ENCODE measurements at places on chromosomes 7 and 10. TPM values are rescaled to one million over a fixed set of nuclear protein-coding genes. Genes with fewer than 3 reads are reported as not detected.
A peak's percentile ranks its signal among the peaks of the same experiment; 100 is the strongest.

DNA sequence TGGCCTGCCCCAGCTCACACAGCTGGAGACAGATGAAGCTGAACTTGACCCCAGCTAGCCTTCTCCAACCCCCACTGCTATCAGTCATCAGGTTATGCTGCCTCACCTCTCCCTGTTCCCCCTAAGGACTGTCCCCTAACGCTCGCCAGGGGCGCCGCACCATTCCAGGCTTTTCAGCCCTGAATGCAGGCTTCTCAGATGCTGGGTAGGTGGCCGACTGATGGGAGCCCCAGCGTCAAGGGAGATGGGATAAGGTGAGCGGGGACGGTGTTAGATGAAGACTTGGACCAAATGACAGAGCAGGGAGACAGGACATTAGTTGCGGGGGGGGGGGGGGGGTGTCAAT is 15.8 kb upstream of the OPALIN start:
- H3K4me1 ChIP-seq: no peaks in the 10 kb centered on the region
- DNase-seq: no peak
- no peaks in the 10 kb centered on the region for H3K36me3 ChIP-seq
- H3K27me3 ChIP-seq: no peaks in the 10 kb centered on the region
- no peak overlapping the region for H3K27ac ChIP-seq
- peak overlapping the region; percentile 53 for H3K4me3 ChIP-seq

GRCh38 chr7:140640060-140640637 is 464 bp downstream of the DENND2A start:
- no peaks in the 10 kb centered on the region for H3K27me3 ChIP-seq
- H3K27ac ChIP-seq: peak overlapping the region; percentile 52
- H3K36me3 ChIP-seq: no peaks in the 10 kb centered on the region
- DNase-seq: peak; percentile 43
- peak overlapping the region; percentile 65 for H3K4me3 ChIP-seq
- H3K4me1 ChIP-seq: peaks cover 17% of the 10 kb centered on the region

DNA sequence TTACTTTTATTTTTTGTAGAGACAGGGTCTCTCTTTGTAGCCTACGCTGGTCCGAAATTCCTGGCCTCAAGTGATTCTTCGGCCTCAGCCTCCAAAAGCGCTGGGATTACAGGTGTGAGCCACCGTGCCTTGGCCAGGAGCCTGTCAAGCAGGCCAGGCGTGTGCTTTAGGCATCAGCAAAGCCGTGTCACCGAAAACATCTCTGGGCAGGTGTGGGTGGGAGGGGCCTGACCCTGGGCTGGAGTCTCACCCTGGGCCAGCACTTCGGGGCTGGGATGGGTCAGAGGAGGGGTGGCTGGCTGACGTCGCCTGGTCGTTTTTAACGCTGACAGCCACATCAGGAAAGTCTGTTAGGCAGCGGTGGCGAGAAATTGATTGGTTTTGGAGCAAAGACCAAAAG is 80.9 kb downstream of the UNCX start:
- H3K4me3 ChIP-seq: no peak overlapping the region
- DNase-seq: no peak
- H3K27me3 ChIP-seq: no peaks in the 10 kb centered on the region
- no peaks in the 10 kb centered on the region for H3K36me3 ChIP-seq

DNA sequence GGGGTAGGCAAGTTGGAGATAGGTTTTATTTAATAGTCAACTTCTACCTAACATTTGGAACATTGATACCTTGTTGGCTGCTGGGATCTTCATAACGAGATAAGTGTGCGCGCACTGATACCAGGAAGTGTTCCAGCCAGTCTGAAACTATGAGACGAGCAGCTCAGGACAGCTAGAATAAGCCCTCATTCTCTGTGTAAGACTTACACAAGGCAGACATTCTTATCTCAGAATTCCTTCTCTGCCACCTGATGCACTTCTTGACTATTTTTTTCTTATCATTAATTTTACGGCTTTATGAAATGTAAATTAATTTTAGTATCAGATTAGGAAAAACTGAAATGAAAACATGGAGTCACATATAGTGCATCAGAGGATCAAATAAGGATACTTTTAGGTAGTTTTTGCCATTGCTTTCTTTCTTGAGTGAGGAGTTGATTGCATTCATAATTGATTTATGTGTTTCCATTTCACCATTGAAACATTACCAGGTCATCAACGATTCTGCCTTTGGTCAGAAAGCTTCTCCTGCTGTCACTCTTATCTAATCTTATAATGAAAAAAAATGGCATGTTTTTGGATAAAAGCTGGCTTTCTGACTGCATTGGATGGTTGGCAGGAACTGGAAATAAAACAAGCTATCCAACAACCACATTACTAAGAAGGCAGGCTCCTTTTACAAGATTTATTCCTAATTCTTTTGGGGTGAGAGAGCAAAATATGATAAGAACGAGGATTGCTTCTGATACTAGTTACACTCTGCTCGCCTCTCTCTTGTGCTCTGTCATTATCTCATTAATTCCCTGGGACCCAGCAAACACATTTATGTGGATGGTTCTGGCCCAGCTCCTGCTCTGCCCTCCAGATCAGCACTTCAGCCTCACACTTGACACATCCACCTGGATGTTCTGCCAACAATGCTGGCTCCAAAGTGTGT is 40.4 kb upstream of the ABCB5 start:
- H3K27me3 ChIP-seq: no peaks in the 10 kb centered on the region
- H3K27ac ChIP-seq: no peak overlapping the region
- DNase-seq: no peak
- H3K4me1 ChIP-seq: no peaks in the 10 kb centered on the region
- H3K36me3 ChIP-seq: no peaks in the 10 kb centered on the region

DNA sequence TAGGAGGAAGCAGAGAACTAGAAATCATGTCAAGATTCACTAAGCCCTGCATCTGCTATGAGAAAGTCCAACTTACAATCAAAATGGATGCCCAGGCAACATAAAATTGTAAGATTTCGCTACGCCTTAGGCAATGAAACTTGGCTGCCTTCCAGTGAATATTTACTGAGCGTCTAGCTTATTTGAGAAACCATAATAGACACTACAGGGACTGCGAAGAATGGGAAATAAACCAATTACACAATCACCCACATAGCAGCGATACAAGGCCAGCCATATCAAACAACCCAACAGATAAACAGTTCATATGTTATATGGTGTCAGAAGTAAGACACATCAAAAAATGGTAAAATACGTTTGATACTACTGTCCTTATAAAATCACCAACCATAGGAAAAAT is 545.0 kb upstream of the C7orf33 start:
- H3K27me3 ChIP-seq: no peaks in the 10 kb centered on the region
- no peak for DNase-seq
- no peak overlapping the region for H3K4me3 ChIP-seq
- no peaks in the 10 kb centered on the region for H3K4me1 ChIP-seq

Gene ZNF467
- total RNA-seq: 2.4 TPM

GRCh38 chr7:50292165-50292757 is 12.3 kb upstream of the IKZF1 start:
- no peak overlapping the region for H3K27ac ChIP-seq
- H3K36me3 ChIP-seq: no peaks in the 10 kb centered on the region
- DNase-seq: no peak
- H3K4me1 ChIP-seq: no peaks in the 10 kb centered on the region
- H3K4me3 ChIP-seq: no peak overlapping the region
- H3K27me3 ChIP-seq: no peaks in the 10 kb centered on the region

DNA sequence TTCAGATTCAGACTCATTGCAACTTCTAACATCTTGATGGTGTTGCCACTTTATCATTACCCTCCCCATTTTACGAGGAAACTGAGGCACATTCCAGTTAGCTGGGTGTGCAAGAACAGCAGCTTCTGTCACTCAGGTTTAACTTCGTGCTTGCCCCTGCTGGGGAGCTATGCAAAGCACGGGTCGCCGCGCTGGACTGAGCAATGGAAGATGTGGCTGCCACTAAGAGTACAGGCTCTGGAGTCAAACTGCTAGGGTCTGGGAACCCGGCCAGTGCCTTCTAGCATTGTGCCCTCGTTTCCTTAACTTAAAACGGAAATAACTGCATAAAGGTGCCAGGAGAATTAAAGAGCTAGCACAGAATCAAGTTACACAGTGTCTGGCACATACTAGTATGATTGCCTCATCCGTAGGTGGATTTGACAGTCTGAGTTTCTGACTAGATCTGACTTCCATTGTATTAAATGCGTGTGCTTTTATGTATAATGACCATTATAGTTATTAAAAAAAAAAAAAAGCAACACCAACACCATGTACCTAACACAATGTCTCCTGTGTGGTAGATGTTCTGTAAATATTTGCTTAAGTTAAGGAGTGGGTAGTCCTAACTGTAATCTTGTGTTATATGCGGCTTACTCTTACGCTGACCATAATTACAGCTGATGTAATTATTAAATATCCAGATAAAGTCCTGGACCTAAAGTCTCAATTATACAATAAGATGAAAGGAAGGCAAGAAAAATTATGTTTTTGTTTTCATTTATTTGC is 842 bp downstream of the ZNF22 start:
- H3K4me3 ChIP-seq: peak overlapping the region; percentile 62
- peak overlapping the region; percentile 93 for H3K27ac ChIP-seq

DNA sequence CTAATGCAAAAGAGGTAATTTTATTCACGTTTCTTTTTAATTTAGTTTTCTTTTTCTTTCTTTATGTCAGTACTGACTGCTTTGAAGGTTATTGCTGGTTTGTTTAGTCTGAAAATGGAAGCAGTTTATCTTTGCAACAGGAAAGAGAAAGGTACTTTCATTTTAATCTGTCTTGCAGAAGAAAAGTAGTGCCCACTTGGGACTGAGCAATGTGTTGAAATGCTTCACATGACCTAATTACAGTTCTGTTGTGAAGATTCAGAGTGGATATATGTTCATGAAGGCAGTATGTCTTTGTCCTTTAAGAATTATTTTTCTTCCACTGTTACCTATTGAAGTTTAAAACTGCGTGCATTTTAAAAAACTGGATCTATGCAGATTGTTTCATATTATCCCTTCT is 80.1 kb downstream of the ANKIB1 start:
- no peaks in the 10 kb centered on the region for H3K27me3 ChIP-seq
- no peaks in the 10 kb centered on the region for H3K36me3 ChIP-seq
- no peak for DNase-seq
- H3K27ac ChIP-seq: no peak overlapping the region
- H3K4me3 ChIP-seq: no peak overlapping the region
- H3K4me1 ChIP-seq: no peaks in the 10 kb centered on the region

DNA sequence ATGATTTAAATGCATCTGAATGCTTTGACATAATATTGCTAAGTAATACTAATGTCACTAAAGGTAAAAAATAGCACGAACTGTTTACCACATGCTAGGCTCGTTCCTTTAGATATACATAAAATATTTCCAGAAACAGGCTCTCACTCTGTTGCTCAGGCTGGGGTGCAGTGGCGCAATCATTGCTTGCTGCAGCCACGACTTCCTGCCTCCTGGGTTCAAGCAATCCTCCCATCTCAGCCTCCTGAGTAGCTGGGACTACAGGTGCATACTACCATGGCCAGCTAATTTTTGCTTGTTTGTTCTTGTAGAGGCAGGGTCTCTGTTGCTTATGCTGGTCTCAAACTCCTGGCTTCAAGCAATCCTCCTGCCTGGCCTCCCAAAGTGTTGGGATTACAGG is 183.3 kb downstream of the SGMS1 start:
- no peak for DNase-seq
- H3K4me3 ChIP-seq: no peak overlapping the region
- H3K4me1 ChIP-seq: no peaks in the 10 kb centered on the region
- H3K27me3 ChIP-seq: no peaks in the 10 kb centered on the region
- H3K27ac ChIP-seq: no peak overlapping the region

- no peak for DNase-seq
- H3K27me3 ChIP-seq: no peaks in the 10 kb centered on the region
- no peaks in the 10 kb centered on the region for H3K36me3 ChIP-seq
- H3K4me3 ChIP-seq: no peak overlapping the region
Observed at GRCh38 chr10:98370831-98371820, 43.9 kb downstream of the PYROXD2 start.

Gene HOXA7
- 7.8 TPM for total RNA-seq

GRCh38 chr7:42605406-42606192 is 306.3 kb downstream of the C7orf25 start:
- no peak for DNase-seq
- no peaks in the 10 kb centered on the region for H3K4me1 ChIP-seq
- no peak overlapping the region for H3K27ac ChIP-seq
- no peak overlapping the region for H3K4me3 ChIP-seq
- H3K27me3 ChIP-seq: no peaks in the 10 kb centered on the region
- H3K36me3 ChIP-seq: no peaks in the 10 kb centered on the region

DNA sequence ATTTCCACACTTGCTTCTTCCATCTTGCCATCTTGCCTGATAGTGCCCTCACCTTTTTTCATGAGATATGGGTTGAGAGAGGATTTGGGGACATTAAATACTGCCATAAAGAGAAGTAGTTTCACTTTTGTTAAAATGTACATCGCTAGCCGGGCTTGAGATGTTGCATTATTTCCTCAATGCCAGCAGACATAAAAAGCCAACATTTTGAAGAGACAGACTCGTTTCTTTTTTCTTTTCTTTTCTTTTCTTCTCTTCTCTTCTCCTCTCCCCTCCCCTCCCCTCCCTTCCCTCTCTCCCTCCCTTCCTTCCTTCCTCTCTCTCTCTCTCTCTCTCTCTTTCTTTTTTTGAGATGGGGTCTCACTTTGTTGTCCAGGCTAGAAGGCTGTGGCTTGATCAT is 17.9 kb downstream of the ENKUR start:
- no peak overlapping the region for H3K4me3 ChIP-seq
- H3K27ac ChIP-seq: no peak overlapping the region
- no peaks in the 10 kb centered on the region for H3K36me3 ChIP-seq
- no peaks in the 10 kb centered on the region for H3K4me1 ChIP-seq
- DNase-seq: no peak

DNA sequence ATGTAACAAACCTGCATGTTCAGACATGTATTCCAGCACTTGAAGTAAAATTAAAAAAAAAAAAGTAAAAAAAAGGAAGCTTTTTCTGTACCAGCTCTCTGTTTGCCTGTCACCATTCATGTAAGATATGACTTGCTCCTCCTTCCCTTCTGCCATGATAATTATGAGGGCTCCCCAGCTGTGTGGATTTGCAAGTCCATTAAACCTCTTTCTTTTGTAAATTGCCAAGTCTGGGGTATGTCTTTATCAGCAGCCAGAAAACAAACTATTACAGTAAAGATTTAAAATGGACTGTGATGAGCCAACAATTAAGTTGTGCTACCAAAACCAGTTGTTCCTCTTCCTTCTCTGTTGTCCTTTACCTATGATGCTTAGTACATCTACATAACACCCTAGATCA is 619.6 kb downstream of the ARL4A start:
- no peaks in the 10 kb centered on the region for H3K4me1 ChIP-seq
- no peak for DNase-seq
- H3K36me3 ChIP-seq: no peaks in the 10 kb centered on the region
- H3K4me3 ChIP-seq: no peak overlapping the region

Gene CALHM1
- 0.50 TPM for total RNA-seq

GRCh38 chr10:86664341-86665217 is 3.7 kb upstream of the LDB3 start:
- H3K4me3 ChIP-seq: no peak overlapping the region
- no peaks in the 10 kb centered on the region for H3K36me3 ChIP-seq
- peaks cover 43% of the 10 kb centered on the region for H3K4me1 ChIP-seq
- H3K27ac ChIP-seq: no peak overlapping the region

GRCh38 chr10:93850031-93851015 is 43.5 kb upstream of the SLC35G1 start:
- DNase-seq: no peak
- H3K27me3 ChIP-seq: no peaks in the 10 kb centered on the region
- H3K4me1 ChIP-seq: no peaks in the 10 kb centered on the region
- no peak overlapping the region for H3K27ac ChIP-seq
- no peak overlapping the region for H3K4me3 ChIP-seq

Gene ARHGAP12
- 36.1 TPM for total RNA-seq

All from testis (tissue), 5 donors.